Kidney (tissue), 22 donors: ENCODE measurements at places on chromosomes 16 and 17. TPM values are rescaled to one million over a fixed set of nuclear protein-coding genes. Genes with fewer than 3 reads are reported as not detected.

Gene DLX3
- 0.47 TPM for polyA plus RNA-seq

Gene ELAC2
- 29.7 TPM for polyA plus RNA-seq

DNA sequence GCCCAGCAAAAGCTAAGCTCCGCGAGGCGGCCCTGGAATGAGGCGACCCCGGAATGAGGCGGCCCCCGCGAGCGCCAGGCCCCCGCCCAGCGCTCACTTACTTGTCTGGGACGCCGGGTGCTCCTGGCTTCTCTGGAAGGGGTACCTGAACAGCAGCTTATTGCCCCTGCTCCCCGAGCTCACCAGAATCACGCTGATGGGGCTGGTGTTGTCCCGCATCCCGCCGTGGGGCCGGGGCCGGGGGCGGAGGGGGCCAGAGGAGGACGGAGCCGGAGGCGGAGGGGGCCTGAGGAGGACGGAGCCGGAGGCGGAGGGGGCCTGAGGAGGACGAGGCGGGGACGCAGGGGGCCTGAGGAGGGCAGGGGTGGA, 440 bp downstream of the NPRL3 start:
- peak; percentile 42 for DNase-seq

DNA sequence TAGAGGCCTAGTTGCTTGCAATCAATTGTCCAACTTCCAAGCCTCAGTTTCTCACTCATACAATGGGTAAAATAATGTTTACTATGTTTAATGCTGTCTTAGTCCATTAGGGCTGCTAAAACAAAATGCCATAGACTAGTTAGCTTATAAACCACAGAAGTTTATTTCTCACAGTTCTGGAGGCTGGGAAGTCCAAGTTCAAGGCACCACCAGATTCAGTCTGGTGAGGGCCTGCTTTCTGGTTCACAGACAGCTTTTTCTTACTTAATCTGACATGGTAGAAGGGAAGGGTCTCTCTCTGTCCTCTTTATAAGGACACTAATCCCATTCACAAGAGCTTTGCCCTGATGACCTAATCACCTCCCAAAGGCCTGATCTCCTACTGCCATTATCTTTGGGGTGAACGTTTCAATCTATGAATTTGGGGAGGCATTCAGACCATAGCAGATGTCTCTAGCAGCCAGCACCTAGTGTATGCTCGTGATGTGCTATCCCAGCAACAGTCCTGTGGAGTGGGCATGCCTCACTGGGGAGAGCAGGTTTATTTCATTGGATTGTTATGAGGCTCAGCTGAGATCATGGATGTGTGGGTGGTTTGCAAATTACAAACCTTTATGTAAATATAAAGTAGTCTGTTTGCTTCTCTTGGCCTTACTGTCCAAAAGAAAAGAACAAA, 25.2 kb downstream of the YPEL2 start:
- DNase-seq: no peak

DNA sequence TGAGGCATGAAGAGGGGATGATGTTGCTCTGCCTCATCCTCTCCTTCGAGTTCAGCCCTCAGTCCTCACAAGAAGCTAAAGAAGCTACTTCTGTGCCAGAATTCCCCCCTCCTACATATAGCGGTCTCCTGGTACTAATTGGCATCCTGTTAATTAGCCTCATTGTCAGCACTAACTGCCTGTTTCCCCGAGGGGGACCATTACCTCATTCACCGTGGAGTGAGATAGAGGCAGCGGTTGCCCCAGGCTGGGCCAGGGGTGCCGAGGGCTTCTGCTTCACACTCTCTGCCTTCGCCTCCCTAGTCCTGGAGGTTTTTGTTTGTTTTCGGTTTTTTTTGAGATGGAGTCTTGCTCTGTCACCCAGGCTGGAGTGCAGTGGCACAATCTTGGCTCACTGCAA, 5.7 kb upstream of the MINK1 start:
- DNase-seq: no peak

DNA sequence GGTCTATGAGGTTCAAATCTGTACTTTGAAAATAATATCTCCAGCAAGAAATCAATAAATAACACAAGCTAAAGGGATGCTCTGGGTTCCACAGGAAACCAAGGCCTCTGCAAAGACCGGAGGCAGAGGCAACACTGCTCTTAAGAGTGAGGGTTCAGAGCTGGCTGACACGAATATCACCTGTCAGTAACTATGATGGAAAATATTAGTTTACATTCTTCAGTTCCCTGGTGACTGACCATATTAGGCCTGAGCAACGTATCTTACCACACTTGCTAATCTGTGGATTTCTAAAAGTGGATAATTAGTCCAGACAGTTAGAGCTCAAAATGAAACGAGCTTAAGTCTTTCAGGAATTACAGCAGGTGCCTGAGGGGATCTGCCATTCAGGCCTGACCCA, 459.3 kb downstream of the HS3ST3B1 start:
- no peak for DNase-seq

DNA sequence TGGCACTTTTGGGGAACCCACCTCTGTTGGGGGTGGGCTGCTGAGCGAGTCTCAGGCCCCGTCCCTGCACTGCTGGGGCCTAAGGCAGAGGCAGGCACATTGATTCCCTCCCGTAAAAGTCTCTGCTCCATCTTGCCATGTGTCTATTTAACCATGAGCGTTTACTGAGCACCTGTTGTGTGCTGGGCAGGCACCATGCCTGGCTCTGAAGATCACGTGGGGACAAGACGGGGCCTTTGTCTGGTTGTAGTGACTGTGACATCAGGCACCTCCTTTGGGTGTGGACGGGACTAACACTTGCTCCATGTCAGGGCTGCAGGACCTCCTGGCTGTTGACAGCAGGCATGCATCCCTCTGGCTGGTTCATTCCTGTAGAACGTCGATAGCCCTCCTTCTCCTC, 204.7 kb upstream of the CIBAR2 start:
- DNase-seq: no peak

DNA sequence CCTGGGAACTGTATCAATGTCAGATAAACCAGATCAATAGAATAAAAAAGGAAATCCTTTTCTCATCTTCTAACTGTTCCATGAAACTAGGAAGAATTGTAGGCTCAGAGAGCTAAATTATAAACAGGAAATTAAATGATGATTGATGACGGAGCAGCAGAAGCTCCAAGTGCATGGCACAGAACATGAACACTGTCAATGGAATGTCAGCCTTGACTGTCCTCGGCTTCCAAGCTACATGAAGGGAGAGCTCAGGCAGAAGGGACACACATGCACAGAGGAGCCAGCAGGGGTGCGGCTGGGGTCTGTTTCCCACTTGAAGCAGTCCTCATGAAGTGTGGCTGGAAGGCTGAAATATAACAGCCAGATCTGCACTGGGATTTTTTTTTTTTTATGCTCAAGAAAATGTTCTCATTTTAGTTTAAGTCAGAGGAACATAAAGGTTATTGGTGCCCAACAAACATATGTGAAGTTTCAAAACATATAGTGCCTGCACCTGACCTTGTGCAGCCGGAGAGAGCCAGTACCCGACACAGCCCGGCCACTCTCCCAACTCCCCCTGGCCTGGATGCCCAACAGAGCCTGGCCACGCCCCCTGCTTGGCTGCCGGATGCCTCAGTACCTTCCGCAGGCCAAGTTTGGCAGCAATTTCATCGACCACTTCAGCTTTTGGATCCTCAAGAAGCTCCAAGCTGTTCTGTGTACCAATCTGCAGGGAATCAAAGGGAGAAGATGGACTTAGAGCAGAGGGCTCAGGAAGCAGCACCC, 37.0 kb downstream of the NPLOC4 start:
- DNase-seq: peak; percentile 14

- DNase-seq: peak; percentile 86
Observed at GRCh38 chr16:57591086-57591869, 37.2 kb upstream of the ADGRG1 start.

Gene DBNDD1
- polyA plus RNA-seq: 15.1 TPM

GRCh38 chr17:28901866-28902818, 737 bp downstream of the DHRS13 start:
- peak; percentile 87 for DNase-seq

Gene C17orf107
- polyA plus RNA-seq: 2.5 TPM

Gene SPHK1
- 1.5 TPM for polyA plus RNA-seq

DNA sequence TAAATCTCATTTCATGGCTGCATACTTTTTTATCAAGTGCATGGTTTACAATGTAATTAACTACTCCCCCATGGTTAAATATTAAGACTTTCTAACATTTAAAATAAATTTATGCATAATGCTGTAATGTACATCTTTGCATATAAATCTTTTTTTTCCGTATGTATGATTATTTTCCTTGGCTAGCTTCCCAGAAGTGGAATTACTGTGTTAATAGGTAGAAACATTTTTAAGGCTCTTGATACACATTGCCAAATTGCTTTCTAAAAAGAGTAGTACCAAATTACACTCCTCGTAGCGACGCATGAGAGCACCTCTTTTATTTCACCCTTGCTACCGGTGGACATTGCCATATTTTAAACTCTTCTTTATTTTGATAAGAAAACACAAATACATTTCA, 141.1 kb downstream of the DNAH9 start:
- DNase-seq: no peak

DNA sequence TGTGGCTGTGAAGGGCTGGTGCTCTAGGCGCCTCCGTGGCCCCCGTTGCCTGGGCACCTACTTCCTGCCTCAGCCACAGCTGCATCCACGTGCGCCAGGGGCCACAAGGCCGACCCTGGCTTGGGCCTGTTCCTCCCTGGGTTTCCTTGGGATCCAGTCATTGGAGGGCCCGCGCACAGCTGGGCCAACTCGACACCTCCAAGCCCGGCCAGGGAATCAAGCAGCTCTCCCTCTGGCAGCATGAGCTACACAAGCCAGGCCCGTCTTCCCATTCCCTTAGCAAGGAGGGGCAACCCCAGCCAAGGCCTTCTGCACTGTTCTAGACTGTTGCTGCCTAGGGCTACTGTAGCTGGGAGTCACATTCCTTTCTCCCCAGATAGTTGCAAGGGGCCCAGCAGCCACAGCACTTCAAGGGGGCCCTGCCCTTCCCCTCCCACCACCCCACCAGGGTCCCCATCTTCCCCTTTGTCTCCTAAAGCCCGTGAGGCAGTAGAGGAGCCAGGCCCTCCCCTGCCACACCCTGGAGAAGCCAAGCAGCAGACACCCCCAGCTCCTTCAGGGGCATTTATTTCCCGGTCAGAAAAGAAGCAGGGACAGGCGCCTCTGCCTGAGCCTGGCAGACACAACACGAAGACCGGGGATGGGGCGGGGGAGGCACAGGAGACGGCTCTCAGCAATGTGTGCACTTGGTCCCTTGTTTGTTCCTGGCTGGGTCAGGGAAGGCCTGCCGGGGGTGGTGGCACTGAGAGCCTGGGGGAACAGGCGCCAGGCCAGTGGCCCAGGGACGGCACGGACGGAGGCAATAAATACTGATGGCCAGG, 3.8 kb downstream of the ARHGDIA start:
- DNase-seq: peak; percentile 60

Gene PIEZO1
- 103 TPM for polyA plus RNA-seq

DNA sequence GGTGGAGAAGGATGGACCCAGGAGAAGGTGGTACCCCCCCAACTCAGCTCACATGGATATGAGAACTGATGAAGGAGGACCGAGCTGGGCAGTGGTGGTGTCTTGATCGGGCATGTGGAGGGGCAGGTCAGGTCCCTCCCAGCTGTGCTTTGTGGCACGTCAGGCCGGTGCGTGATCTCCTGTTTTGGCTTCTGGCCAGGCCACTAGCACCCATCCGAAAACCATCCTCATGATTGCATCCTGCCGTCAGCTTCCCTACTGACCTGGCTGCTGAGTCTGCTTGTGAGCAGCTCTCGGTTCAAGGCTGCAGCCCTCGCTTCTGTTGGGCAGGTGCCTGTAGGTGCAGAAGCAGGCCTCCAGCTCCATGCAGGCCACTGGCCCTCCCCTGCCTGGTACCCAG, 53.1 kb downstream of the PLD6 start:
- no peak for DNase-seq

- DNase-seq: no peak
Observed at GRCh38 chr17:27408891-27409290, 47.4 kb upstream of the KSR1 start.

DNA sequence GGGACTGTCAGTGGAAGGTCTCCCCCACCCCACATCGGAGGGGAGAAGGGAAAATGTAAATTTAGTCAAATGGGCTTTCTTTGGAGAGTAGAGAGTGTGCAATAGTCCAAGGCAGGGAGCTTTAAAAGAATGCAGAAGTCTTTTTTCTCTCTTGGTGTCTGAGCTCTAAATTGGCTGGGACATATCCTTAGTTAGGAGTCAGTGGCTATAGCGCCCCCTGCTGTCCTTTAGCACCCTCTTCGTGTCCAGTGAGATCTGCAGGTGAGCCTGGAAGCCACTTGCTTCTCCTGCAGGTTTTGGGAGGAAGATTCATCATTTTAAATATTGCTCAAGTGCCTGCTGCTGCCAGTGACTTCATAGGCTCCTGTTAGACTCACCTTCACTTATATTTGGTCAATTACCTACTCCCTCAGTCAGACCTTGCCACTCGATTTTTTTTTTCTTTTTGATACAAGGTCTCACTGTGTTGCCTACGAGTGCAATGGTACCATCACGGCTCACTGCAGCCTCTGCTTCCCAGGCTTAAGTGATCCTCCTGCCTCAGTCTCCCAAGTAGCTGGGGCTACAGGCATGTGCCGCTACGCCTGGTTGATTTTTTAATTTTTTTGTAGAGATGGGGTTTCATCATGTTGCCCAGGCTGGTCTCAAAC, 174.8 kb downstream of the PRKCB start:
- peak; percentile 68 for DNase-seq

DNA sequence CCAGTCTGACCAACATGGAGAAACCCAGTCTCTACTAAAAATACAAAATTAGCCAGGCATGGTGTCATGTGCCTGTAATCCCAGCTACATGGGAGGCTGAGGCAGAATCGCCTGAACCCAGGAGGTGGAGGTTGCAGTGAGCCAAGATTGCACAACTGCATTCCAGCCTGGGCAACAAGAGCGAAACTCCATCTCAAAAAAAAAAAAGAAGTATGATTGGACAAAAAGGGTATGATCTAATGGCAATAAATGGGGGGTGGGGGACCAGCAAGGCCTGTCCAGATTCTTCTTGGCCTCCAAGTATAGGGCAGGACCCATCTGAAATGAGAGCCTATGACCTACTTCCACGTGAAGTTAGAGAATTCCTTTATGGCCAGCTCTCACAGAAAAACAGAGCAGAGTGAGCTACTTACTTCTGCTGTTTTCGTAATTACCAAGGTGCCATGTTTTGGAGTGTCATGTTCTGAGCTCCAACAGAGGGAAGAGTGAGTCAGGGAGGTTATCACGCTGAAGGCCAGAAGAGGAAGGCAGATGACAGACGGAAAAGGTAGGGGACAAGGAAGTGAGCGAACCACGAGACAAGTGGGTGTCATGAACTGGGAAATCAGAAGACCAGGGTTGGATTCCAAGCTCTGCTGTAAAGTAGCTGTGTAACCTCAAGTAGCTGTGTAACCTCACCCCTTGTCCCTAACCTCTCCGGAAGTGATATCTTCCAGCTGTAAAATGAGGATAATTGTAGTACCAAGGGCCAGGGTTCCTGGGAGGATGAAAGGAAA, 3.6 kb upstream of the ZMYND15 start:
- no peak for DNase-seq
